ENCODE measurements at places on chromosomes 7 and 10. TPM values are rescaled to one million over a fixed set of nuclear protein-coding genes. Genes with fewer than 3 reads are reported as not detected.

GRCh38 chr7:130430841-130431666 lies 9.8 kb downstream of the CEP41 start:
- peak; percentile 6 for DNase-seq

DNA sequence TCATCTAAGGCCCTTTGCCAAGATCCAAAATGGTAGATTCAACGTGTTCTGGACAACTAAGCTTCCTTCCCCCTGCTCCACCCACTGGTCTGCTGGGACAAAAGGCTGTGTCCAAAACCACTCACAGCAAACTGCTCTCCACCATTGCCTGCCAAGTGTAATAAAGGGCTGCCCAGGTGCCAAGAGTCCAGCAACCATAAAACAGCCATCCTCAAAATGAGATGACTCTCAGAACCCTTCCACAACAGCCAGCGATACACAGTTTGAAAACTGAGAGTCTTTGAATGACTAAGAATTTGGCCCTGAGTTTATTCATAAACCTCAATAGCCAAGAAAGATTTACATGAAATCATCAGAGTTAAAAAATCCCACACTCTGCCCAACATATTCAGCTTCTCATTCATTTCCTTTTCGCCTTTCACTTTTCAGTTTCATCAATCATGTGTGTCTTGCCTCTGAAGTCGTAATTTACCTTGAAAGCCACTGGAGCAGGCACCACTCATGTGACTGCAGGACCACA lies 658.1 kb upstream of the MGMT start:
- DNase-seq, result no peak

- DNase-seq, result no peak
Observed at GRCh38 chr10:98655492-98655891, 208.8 kb upstream of the HPS1 start.

- no peak for DNase-seq
Observed at GRCh38 chr10:33539116-33539515, 204.6 kb upstream of the NRP1 start.

GRCh38 chr7:70631718-70632117 lies 500.2 kb upstream of the GALNT17 start:
- no peak for DNase-seq

DNA sequence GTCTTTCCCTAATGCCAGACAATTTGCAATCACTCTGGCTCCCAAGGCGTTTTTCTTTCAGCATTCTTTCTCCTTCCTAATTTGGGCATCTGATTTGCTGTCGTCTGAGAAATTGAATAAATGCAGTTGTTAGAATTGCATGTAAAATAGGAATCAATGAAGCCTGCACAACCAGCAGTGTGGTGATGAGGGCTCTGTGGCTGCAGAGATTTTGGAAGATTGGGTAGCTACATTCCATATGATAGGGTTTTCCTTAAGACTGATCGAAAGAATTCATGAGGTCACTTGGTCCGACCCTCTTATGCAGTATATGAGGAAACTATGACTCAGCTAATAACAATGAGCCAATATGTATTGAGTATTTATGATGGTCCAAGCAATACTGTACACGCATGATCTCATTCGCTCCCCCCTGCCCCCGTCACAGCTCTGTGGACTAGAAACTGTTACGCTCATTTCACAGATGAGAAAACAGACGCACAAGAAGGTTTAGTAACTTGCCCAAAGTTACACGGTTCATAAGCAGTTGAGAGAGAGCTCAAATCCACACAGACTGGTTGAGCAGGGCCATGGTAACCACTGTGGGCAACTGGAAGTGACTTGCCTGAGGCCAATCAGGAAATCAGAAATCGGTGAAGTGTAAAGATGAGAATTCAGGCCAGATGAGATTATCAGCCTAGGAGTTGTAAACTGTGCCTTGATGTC lies 527.2 kb downstream of the GATA3 start:
- no peak for DNase-seq

DNA sequence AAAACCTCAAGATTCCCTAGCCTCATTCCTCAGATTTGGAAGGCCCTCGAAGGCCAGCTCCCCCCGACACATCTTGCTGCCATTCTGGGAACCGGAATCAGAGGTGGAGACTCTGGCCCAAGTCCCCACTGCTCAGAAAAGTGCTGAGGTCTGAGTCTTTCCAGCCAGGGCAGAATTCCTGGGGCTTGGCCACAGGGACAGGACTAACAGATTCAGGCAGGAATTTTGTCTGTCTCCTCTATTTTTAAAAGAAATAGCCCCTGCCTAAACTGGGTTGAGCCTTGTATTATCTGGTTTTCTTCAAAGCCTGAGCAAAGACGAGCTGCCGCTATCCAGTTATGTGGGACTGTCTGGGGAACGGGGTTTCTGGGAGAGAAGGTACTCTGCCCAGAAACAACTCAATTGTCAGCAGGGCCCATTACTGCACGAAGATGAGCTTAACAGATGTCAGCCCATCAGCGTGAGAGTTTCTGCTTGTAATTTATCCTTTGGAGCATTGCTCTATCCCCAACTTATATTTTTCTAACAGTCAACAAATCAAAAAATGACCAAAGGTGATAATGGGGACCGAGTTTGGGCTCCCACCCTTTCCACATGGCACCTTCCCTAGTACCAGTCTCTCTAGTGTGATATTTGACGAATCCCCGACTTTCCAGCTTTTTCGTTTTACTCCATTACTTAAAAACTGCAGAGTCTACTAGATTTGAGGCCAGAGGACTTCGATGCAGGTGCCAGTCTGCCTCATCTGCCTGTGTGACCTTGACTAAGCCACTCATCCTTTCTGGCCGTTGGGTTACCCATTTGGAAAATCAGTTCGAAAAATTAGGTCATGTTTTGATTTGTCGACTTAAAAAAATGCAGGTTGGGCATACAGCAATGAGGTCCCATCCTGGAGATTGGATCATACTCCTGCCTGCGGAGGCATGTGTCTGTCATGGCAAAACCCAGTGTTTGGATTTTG lies 110.9 kb downstream of the WDR11 start:
- DNase-seq, result no peak

DNA sequence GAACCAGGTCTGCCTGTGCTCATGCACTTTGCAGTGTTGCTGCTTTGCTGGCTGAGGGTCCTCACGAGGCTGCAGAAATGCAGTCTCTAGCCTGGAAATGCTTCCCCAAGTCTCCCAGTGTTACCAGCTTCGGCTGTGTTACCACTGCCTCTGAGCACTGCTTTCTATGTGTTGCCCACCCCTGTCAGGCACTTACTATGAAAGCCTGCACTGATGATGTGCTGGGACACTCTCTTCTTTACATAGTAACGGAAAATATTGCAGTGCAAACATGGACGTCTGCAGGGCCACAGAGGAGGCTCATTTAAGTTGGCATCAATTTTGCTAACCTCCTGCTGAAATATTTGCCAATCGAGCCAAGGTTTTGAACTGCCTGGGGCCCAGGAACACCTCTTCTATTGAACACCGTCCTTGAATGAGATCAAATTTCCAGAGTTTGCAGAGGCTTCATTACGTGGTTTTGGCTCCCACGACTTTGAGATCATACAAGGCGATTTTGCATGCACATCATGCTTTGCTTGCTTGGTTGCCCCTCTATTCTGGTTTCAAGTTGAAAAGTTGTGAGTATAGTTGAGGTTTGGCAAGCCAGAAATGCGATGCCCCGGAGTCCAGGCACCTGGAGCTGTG lies 404.7 kb upstream of the PODXL start:
- no peak for DNase-seq

- peak; percentile 44 for DNase-seq
Observed at GRCh38 chr10:110681023-110681681, 37.0 kb downstream of the RBM20 start.

- no peak for DNase-seq
Observed at GRCh38 chr7:157265051-157265450, 71.8 kb upstream of the DNAJB6 start.

DNA sequence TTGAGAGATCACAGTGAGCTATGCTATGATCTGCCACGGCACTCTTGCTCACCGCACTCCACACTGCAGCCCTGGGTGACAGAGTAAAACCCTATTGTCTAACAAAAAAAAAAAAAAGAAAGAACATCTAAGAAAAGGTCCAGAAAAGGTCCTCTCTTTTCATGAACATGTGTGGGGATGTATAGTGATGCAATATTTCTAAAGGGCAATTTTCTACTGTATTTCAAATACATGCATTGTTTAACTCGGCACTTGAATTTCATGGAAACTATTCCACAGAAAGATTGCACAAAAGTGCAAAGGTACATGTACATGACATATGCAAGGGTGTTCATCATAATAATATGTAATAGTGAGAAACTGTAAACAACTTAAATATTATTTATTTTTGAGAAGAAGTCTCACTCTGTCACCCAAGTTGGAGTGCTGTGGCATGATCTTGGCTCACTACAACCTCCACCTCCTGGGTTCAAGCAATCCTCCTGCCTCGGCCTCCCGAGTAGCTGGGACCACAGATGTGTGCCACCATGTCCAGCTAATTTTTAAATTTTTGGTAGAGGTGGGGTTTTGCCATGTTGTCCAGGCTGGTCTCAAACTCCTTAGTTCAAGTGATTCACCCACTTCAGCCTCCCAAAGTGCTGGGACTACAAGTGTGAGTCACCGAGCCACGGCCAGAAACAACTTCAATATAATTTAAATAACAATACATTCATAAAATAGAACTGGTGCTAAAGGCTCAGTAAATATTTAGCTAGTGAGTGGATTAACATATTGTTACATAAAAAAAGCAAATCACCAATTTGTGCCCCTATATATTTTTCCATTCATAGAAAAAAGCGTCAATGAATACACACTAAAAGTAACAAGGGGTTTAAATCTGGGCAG lies 1.3 kb upstream of the PPRC1 start:
- DNase-seq, result peak; percentile 25

- DNase-seq, result peak; percentile 64
Observed at GRCh38 chr7:5634107-5634950, 147.1 kb downstream of the RNF216 start.

DNA sequence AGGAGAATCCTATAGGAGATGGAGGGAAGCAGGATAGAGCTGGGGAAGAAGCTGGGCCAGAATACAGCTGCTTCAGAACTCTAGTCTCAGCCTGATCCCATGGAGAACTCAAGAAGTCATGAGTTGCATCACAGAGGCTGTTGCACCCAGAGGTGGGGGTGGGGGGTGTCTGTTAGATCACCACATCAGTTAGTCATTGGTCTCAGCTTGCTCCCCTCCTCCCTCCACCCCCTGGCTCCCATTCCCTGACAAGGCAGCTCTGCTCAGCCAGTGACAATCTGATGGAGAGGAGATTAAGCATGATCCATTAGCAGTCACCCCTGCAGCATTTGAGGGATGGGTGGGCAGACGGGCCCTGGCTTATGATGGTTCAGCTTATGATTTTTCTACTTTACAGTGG lies 58.4 kb upstream of the FGL2 start:
- DNase-seq, result no peak

DNA sequence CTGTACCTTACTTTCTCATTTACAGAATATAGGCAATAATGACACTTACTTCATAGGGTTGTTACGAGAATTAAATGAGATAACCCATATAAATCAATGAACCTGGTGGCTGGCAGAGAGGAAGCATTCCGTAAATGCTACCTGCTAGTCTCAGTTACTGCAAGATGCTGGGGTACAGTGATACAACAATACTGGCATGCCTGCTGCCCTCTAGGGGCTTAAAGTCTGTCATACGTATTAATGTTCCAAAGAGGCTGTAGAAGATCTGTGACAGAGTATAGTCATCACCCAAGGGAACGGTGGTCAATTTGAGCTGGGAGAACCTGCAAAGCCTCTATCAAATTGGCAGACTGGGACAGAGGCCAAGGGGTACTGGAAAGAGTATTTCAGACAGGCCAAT lies 421.5 kb downstream of the GPAM start:
- no peak for DNase-seq

GRCh38 chr7:30912986-30913811 lies 1.5 kb downstream of the AQP1 start:
- DNase-seq, result no peak

- DNase-seq, result no peak
Observed at GRCh38 chr7:149205690-149206381, 10.5 kb downstream of the ZNF282 start.

GRCh38 chr7:30503274-30504212 lies 1.1 kb downstream of the GGCT start:
- peak; percentile 23 for DNase-seq

DNA sequence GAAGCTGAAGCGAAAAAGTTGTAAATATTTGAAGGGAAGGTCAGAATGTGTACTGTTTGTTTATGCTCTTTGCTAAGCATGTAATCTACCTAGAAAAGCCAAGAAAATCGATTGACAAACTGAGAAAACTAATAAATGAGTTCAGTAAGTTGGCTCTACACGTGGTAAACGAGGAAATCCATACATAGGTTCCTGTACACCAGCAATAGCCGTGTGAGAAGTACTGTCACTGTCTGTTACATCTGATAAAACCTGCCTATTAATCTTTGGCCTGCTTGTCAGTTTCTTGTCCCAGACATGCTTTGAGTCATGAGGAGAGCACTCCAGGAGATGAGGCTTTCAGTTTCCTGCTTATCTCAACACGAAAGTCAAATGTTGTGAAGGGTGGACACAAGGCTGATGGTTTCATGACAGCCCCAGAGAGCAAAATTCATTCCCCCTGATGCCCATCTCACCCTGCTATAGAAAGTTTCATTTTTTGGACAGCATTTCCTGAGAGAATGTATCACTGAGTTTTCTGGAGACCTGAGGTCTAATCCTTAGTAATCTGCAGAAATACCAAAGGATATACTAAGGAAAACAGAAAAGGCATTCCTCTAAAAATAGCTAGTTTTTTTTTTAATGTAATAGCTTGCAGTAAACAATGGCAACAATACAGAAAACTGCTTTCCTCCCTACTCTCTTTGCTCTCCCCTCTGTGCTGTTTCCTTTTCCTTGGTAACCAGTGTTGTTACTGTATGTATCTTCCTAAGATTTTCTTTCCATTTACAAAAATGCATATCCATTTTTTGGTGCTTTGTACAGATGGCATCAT lies 18.8 kb downstream of the BMPR1A start:
- no peak for DNase-seq

DNA sequence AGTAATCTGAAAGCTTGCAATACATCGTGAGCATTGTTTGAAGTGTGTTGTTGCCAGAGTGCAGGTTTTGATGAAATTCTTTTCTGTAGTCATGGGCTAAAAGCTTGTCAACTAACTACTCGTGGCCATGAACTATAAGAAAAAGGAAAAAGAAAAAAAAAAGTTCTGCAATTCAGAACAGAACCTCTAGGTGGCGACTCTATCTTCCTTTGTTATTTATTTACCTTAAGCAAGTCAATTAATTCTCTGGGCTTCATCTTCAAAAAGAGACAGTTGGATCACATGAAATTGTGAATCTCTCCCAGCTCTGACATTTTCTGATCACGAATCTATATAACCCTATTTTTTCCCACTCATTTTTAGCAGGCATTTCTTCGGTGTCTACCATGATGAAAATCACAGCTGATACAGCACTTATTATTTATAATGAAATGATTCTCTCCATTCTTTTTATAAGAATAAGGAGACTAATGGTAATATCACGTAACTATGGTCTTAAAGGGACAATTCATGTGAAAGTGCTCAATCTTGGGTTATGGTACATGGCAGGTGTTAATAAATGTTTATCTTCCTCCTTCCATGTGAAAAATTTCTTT lies 18.8 kb downstream of the TMEM196 start:
- peak; percentile 41 for DNase-seq

Gene PPP1R3C
- total RNA-seq, result 0.44 TPM

Gene SLC13A1
- not detected for total RNA-seq

Gene PLXNA4
- total RNA-seq, result 6.9 TPM

Gene NOC3L
- 12.0 TPM for total RNA-seq

Gene FANK1
- 0.60 TPM for total RNA-seq

Gene OR2A12
- total RNA-seq, result not detected
